ENCODE measurements at places on chromosomes 4 and X.

GRCh38 chr4:139619644-139620043 lies 46.0 kb upstream of the MGST2 start:
- no peak for DNase-seq

DNA sequence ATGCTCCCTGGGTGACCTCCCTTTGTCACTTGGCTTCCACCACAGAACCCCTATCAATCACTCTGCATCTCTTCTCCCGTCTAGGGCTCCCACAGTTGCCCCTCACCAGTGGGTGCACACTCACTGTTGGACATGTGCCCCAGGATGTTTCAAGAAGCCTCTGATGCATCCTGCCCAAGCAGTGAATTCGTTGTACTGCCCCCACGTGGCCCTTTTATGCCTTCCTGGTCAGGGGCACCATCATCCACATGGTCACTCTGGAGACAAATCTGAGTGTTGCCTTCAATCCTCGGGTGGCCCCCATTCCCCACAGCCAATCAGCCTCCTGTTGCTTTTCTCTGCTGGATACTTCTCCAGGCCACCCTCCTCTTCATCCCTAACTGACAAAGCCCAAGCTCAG lies 12.2 kb downstream of the ITIH6 start:
- DNase-seq = no peak

DNA sequence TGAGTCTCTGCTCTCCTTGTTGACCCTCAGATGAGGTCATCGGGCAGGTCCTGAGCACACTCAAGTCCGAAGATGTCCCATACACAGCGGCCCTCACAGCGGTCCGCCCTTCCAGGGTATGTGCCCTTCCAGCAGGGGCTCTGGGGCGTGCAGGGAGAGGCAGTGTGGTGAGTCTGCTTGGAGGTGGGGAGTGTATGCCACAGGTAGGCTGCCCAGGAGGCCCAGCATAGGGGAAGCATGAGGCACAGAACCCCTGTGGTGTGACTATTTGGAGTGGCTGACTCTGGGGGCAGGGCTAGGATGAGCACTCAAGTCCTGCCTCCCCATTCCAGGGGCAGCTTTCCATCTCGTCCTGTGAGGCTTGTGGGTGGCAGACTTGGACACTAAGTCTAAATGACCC lies 3.3 kb upstream of the GDI1 start:
- no peak for DNase-seq

- DNase-seq = no peak
Observed at GRCh38 chrX:40122487-40122886, 24.7 kb upstream of the BCOR start.

GRCh38 chr4:98745366-98745765 lies 87.0 kb upstream of the TSPAN5 start:
- no peak for DNase-seq

DNA sequence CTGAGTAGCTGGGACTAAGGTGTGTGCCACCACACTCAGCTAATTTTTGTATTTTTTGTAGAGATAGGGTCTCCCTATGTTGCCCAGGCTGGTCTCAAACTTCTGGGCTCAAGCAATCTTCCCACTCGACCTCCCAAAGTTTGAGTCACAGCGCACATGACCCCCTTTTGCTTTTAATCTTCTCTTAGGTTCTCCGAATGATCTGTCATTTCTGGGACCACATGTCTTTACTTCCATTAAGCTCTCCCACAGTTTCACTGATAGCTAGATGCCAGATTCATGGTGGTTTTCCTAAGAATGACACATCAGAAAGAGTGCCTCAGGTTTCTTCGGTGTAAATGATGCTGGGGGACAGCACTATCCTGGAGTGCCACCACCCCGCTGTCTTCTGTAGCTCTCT lies 17.9 kb downstream of the PRKX start:
- DNase-seq = no peak
